NCI-H1930 (cell line): ENCODE measurements at places on chromosomes 3 and 15.

DNA sequence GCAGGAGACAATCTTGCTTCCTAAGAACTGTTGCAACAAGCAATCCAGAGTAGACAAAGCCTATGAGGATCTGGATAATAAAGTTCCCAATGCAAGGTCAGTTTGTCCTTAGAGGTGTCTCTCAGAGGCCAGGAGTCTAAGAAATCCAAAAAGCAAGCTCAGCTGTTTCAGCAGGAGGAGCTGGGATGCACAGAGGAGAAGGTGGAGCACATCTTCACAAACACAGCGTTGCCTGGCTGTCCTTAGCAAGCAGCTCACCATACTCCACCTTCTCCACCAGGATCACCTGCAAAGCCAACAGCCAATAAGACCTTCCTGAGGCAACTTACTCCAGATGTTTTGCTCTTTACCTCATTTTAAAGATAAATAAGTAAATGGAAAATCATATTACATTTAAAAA is 365 bp downstream of the ZBED2 start:
- DNase-seq, result no peak

DNA sequence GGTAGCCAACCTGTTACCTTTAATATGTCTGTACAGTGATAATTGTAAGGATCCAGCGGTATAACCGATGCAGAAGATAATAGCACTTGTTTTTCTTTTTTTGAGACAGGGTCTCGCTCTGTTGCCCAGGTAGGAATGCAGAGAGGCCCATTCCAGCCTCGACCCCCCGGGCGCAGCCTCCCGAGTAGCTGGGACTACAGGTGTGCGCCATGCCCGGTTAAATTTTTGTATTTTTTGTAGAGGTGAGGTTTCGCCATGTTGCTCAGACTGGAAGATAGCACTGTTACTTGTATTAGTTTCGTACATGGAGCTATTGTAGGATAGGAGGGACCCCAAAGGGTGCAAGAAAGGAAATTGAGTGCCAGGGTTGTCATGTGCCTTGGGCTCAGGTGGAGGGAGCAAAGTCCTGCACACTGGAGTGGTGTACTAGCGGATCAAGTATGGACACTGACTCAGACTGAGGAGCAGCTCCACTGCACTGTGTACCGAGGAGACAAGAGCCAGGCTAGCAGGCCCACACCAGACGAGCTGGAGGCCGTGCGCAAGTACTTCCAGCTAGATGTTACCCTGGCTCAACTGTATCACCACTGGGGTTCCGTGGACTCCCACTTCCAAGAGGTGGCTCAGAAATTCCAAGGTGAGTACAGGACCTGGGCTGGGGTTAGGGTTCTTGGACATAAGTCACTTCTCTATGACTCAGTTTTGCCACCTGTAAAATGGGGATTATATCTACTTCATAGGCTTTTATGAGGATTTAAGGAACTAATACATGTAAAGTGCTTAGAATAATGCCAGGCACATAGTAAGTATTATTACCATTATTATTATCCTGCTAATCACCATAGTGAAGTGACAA is 1.0 kb downstream of the OGG1 start:
- no peak for DNase-seq

DNA sequence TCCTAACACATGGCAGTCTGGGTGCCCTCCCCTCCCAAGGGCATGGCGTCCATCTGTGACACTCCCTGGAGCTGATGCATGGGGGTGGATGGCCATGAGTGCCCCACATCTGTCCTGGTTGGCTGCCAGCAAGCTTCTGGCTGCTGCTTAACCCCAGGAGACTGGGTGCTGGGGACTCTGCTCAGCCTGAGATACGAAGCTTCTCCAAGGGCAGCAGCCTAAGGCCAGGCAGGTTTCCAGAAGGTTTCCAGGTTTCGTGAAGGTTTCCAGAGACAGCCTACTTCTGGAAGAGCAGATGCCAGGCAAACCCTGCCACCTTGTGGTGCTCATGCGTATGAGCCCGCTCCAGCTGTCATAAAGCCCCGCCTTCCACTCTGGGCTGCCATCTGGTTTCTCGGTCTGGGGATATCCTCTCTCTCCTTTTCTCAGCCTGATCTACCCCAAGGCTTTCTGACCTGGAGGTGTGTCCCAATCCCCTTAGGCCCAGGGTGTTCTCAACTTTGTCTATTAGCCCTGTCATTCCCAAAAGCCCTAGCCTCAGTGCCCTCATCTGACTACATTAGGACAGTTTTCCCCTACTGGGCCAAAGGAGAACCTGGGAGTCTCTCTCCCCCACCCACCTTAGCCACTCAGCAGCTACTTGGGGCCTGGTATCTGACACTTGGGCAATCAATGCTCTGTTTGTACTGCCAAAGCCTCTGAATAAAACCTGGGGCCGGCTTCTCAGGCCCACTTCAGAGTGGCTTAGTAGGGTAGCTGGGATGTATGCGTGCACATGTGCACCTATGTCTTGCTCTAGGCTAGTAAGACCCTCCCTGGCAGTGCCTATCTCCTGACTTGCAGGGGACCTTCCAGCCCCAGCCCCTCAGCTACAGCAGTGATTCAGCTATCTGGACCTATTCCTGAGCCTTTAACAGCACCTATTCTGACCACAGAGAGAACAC is 12.0 kb downstream of the MRPL46 start:
- DNase-seq, result no peak

DNA sequence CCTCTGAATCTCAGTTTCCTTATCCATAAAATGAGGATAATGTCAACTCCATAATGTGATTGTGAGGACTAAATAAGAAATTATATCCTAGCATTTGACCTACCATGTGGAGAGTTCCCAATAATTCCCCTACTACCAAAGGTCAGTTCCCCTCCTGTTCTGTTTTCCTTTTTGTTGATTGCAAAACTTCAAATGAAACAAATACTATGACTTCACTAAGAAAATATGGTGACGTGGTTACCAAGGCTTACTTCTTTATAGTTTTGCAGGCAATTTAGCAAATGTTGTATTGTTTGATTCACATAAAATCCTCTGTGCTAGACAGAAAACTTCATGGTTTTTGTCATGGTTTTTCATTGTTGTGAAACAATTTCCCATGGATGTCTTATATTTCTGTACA is 153.8 kb upstream of the RORA start:
- no peak for DNase-seq

DNA sequence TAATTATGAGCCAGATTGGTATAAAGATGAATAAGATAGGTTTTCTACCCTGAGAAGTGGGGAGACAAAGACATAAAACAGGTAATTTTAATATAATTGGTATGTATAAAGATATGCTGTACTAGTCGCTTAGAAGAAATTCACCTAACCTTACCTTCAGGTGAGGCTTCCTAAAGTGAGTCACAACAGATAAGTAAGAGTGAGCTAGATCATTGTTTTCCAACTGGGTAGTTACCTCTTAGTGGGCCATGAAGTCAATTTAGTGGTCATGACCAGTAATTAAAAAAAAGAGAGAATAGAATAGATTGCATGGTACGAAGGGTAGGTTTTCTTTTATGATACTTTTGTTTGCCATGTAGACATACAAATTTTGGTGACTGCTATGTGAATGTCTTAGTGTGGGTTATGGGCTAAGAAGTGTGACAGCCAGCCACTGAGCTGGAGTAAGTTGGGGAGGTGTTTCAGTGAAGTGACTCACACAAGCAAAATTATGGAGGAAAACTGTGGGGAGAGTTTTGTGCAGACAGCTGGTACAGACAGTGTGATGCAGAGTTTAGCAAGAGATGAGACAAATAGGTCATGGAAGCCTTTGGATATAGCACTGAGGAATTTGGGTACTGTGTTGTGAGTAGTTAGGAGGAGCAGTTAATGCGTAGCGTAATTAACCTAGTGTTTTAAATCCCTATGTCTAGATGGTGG is 8.2 kb downstream of the TRNT1 start:
- no peak for DNase-seq

- DNase-seq, result peak; percentile 9
Measured at GRCh38 chr3:57078635-57079473, 18.4 kb downstream of the SPATA12 start.

- no peak for DNase-seq
Measured at GRCh38 chr3:194990454-194991337, 280.3 kb downstream of the XXYLT1 start.

GRCh38 chr3:126367316-126367805 is 10.2 kb upstream of the KLF15 start:
- no peak for DNase-seq

GRCh38 chr3:44120721-44121582 is 120.7 kb upstream of the TOPAZ1 start:
- DNase-seq, result no peak

GRCh38 chr3:108862865-108863798 is 40.5 kb downstream of the TRAT1 start:
- no peak for DNase-seq

DNA sequence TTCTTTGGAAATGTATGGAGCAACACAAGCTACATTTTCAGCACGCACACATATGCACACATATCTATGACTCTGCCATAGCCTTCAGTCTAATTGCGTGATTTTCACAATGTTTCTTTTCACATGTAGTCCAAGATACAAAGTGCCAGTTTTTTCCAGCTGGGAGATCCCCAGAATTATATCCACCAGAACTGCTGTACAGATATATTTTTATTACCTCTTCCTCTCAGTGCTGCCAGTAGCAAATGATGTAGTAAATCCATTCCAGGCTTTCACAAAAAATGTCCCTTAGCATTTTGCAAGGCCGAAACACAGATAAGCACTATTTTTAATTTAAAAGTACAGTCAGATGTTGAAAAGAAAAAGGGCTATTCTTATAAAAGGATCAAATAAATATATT is 719.8 kb upstream of the SEMA6D start:
- DNase-seq, result no peak

- no peak for DNase-seq
Measured at GRCh38 chr15:59364248-59364647, 8.4 kb downstream of the MYO1E start.

- no peak for DNase-seq
Measured at GRCh38 chr3:191136347-191136746, 62.7 kb upstream of the OSTN start.

- DNase-seq, result no peak
Measured at GRCh38 chr3:191296041-191296541, 33.1 kb upstream of the CCDC50 start.

- DNase-seq, result no peak
Measured at GRCh38 chr3:10460951-10461545, 44.3 kb downstream of the ATP2B2 start.

DNA sequence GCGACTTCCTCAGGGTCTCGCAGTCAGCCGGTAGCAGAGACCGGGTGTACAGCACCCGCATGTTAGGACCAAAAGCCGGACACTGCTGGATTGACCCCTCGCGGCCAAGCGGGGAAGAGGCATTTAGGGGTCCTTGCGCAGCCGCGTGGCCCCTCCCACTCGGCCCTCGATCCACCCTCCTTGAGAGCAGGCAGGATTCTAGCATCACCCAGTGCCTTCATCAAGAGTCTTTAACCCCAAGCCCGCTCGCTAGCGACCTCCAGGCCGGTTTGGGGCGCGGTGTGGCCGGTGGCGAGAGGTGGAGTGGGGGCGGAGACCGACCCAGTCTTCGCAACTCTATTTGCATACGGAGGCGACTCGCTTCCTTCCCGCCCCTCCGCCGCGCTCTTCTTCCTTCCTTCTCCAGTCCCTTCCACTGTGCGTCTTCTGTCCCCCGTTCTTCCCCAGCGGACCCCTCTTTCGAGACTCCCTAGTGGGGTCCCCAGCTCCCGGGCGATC is at the start of gene ST6GAL1:
ST6GAL1 (plus strand) TSS at position 384 of the 498 bp plus-strand sequence. CDS start 112,178 bp downstream, outside the sequence.
- DNase-seq, result peak; percentile 48

DNA sequence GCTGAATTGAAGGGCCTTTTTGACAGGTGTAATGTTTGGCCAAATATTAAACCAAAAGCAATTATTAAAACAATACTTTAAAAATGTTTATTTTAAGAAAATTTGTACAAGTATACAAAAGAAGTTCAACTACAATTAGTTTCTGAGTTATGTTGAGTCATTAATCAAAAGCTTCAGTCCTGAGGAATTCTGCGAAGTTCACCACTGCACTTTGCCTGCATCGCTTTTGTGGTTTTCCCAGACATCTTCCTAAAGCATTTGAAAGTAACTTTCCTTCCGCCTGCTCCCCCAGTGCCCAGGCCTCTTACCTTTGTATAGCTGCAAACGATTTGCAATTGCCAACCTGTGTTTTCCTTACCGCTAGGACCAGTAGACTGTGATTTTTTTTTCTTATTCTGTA is 69.5 kb downstream of the KCNAB1 start:
- no peak for DNase-seq

DNA sequence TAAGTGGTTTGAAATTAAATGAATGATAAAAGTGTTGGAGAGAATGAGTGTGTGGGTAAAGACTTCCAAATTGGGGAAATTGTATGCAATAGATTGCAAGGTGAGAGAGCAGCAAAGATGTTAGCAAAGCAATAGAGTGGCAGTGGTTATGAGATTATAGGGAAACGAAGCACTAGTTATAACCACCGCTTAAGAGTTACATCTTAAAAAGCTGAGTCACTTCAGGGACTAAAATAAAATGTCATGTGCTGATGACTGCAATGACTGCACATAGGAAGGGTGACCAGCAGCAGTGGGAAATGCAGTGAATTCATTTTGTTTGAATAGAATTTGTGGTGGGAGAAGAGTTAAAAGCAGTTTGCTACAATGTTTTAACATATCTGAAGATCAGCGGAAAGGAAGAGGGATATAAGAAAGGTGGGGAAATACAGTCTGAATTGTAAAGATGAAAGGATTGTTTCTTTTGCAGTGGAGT is 127.3 kb downstream of the RAP2B start:
- no peak for DNase-seq

- DNase-seq, result no peak
Measured at GRCh38 chr15:85112997-85113396, 131.3 kb downstream of the PDE8A start.
